ENCODE measurements at places on chromosomes 5 and 9.

- DNase-seq: no peak
Observed at GRCh38 chr9:88837731-88838130, 153.5 kb upstream of the S1PR3 start.

GRCh38 chr5:54868511-54869483, 116.6 kb downstream of the ESM1 start:
- DNase-seq: no peak

DNA sequence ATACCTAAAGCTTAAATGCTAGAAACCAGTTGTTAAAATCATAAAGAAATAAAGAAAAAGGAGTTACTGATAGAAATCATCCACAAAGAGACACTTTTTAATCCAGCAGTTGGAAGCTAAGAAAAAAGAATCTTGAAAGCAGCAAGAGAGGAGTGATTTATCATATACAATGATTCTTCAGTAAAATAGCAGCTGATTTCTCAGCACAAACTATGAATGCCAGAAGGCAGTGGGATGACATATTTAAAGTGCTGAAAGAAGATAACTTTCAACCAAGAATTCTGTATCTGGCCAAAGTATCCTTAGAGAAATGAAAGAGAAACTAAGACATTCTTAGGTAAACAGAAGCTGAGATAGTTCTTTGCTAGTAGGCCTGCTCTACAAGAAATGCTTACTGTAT, 366.0 kb downstream of the HTR1A start:
- DNase-seq: no peak

DNA sequence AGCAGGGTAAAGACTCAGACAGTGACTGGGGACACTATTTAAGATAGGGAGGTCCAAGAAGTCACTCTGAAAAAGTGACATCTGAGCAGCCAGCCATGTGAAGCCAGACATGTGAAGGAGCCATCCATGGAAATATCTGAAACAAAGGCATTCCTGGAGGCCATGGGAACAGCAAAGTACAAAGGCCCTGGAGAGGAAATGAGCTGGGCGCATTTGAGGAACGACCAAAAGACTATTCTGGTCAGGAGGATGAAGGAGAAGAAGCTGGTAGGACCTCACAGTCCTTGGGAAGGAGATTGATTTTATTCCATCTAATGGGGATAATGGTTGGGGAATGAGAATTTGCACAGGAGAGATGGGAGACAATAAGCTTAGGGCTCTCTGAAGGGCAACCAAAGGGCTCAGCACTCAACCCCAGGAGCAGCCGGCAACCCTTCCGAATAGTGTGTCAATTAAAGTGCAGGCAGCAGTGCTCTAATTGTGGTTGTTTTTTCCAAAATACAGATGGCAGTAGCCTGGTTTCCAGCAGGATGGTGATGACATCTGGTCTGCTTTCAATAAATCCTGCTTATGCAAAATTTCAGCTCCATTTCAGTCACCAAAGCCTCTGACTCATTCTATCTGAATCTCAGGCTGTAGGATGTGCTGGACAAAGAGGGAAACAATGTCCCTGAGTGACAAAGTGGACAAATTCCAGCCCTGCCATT, 26.7 kb downstream of the FOXI1 start:
- peak; percentile 8 for DNase-seq

DNA sequence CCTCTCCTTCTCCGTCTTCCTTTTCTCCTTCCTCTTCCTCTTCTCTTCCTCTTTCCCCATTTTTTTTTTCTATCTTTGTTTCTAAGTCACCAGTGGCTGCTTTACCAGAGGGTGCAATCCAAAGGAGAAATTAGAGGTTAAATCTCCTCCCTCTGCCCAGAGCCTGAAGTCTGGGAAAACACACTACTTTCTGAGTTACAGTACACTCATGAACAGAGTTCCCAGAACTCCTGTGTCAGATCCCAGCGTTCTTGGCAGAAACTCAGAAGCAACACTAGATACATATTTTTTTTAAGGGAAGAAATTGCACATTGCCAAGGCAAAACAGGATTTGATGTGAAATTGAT, 189.0 kb downstream of the SNCAIP start:
- peak; percentile 34 for DNase-seq

GRCh38 chr5:64826541-64826940, 57.8 kb downstream of the CWC27 start:
- no peak for DNase-seq

DNA sequence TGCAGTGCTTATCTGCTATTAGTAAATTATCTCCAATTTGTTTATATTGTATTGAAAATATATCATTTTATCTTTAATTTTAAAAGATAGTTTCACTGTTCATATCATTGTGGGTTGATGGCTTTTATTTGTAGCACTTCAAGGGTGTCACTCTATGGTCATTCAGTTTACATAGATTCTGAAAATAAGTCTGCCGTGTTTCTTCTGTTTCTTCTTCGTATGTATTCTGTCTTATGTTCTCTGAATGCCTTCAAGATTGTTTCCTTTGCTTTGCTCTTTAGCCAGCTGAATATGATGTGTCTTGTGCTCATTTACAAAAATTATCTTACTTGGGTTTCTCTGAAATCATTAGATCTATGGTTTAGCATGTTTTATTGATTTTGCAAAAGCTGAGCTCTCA, 359.9 kb downstream of the CYLC2 start:
- no peak for DNase-seq

DNA sequence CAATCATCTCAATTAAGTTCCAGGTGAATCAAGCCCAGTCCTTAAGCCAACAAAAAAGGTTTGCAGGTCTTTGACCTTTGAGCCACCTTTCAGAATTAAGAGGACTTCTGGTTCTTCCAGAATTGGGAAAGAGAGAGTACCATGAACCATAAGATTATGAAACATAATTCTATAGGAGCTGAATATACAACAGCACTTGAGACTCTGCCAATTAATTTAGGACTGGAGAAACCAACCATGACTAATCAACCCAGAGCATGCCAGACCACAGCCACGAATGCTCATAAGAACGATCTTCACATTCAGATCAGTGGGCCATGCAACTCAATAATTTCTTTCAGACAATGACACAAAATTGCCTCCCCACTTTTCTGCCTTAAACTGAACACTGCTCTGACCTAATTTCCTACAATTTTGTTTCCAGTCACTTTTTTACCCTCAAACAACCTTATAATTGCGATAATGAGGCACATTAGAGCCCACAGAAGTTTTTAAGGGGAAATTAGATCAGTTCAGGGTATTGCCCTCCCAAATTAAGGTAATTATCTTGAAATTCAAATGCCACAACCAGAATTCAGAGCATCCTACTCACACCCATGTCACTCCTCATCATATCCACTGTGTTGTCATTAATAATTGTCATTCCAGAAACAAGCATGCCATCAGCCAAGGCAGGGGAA, 213.4 kb downstream of the ATPSCKMT start:
- DNase-seq: no peak

- no peak for DNase-seq
Observed at GRCh38 chr9:69578026-69578425, 94.1 kb downstream of the APBA1 start.

- no peak for DNase-seq
Observed at GRCh38 chr9:18658804-18659705, 185.1 kb downstream of the ADAMTSL1 start.

- DNase-seq: no peak
Observed at GRCh38 chr9:95197692-95198271, 119.7 kb downstream of the FANCC start.

GRCh38 chr9:94720846-94721549, 5.5 kb upstream of the AOPEP start:
- no peak for DNase-seq

DNA sequence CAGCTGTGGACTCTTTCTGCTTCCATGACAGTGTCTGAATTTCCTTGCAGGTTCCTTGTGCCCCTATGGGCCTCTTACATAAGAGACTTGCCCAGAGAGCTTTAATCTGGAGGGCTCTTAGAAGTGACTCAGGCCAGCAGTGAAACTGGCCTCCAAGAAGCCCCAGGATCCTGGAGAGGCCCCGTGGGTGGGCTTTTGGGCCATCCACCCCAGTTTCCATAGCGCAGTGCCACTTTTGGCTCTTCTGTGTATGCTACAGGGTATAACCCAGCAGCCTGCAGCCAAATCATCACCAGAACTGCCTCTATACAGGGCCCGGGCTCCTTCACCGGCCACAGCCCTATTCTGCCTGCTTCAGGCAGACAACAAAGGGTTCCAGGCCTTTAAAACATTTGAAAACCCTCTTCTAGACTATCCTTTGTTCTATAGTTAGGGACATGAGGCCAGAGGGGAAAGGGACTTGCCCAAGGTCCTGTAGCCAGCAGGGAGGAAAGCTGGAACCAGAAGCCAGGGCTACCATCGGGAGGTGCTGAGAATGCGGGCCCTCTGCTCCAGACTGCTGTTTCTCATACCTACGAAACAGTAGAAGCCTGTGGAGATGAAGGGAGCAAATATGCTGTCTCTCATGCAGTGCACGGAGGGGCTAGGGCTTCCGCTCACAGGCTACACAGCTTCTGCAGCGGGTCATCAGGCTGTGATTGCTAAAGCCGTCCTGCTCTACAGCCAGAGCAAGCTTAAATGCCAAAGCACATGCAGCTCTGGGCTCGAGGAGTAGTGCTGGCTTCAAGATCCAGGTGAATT, 18.0 kb downstream of the SH3PXD2B start:
- DNase-seq: no peak

DNA sequence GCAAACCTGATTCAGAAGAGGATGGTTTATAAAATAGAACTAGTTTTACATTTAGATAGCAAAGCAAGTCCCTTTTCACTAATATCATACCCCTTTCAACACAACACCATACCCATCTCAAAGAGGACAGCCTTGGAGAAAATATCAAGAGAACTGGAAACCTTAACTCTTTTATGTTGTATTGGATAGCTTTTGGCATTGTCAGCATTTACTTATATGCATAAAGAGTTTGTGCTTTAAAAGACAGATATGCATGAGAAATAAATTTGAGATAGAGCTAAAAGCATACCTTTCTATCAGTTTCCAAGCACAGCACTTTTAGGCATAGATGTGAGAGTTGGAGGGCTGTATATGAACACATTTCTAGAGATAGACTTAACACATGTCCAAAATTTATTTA, 799.3 kb upstream of the ACO1 start:
- no peak for DNase-seq

- no peak for DNase-seq
Observed at GRCh38 chr5:72470826-72471225, 36.4 kb downstream of the ZNF366 start.

DNA sequence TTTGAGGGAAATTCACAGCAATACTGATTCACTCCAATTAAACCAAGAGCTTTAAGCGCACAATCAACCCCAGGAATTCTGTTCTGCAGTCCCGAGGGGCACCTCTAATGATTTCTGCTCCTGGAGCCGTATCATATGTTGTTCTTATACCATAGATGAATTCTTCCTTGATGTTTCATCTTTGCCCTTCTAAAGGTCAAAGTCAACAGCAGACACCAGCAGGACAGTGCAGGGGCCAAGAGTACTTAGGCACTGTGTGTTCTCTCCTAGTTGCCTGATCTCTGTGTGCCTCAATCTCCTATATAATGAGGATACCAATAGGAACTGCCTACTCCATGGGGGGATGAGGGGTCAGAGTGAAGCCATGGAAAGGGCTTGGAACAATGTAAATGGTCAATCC, 16.5 kb downstream of the EPB41L4B start:
- DNase-seq: no peak

GRCh38 chr5:62568800-62569432, 9.7 kb upstream of the LRRC70 start:
- DNase-seq: no peak

- no peak for DNase-seq
Observed at GRCh38 chr5:56516441-56516840, 283.3 kb upstream of the ANKRD55 start.

DNA sequence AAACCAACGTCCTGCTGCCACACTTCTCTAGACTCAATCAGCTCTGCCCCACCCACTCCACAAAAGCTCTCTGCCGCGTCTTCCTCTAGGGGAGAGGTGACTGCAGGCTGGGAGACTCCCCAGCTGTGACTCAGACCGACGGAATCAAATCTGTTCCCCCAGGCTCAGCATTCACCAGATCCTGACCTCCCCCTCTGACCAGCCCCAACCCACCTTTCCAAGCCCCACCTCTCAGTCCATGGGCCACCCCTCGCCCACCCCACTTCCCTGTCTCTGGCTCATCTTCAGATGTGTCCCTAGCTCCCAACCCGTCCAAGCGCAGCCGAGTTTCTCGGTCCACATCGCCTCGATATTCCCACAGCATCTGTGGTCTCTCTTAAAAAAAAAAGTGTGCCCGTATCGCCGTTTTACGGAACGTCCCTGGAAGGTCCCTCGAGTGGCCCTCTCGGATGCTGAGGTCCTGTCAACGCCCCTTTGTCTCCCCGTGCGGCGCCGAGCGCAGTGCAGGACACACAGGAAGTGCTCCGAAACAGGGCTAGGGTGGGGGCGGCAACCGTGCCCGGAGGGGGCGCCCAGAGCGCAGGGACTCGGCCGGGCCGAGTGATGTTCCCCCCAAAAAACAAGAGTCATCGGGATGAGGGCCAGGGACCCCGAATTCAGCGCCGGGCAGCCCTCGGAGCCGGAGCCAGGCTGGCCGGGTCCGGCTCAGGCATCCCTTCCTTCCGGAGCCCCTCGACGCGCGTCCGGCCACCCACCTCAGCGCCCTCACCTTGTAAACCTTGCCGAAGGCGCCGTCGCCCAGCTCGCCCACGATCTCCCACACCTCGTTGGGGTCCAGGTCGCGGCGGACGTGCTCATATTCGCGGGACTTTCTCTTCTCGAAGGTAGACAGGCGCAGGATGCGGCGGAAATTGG, 649 bp downstream of the STK10 start:
- peak; percentile 63 for DNase-seq

- no peak for DNase-seq
Observed at GRCh38 chr9:116635908-116636307, 51.2 kb upstream of the TRIM32 start.

DNA sequence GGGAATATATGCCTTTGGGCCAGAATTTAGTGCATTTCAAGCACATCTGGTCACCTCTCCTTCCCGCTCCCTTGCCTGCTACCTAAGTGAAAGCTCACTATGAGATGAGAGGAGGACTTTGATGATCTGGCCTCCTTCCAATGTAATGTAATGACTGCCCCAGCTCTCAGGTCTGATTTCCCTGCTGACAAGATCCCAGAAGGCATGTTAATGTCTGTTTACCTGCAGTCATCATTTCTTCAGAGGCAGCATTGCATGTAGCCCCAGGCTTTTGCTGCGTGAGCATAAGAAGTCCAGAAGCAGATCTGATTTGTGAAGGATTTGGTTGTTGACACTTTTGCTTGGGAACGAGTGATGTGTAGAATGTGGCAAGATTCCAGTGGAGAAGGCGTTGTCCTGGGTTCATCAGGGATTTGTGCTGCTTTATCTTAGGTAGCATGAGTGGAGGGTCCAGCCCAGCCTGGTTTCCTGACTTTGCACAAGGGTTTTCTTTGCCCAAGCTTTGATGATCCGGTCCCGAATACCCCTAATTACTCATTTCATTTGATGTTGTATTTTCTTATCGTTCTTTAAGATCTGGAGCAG, 192.7 kb downstream of the GOLPH3 start:
- no peak for DNase-seq

DNA sequence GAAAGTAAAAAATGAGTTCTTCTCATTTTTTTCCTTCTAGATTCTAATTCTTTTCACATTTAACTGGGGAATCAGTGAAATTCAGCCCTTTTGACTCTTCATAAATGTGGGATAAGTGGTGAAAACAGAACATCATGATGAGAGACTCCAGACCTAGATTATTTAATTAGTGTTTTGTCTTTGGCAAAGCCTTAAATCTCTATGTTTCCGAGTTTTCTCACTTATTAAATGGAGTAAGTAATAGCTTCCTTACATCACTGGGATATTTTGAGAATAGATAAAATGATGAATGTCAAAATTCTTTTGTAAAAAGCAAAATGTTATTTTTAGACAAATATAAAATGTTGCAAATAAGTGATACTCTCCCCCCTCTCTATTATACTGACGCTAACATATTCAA, 468.6 kb upstream of the ARRDC3 start:
- no peak for DNase-seq

GRCh38 chr5:6598351-6598900, 34.4 kb downstream of the NSUN2 start:
- DNase-seq: no peak
